Endothelial cell of umbilical vein (primary cell): ENCODE measurements at places on chromosomes 5 and 9. TPM values are rescaled to one million over a fixed set of nuclear protein-coding genes. Genes with fewer than 3 reads are reported as not detected.
A peak's percentile ranks its signal among the peaks of the same experiment; 100 is the strongest.

The PCDHA1 gene
- total RNA-seq, result not detected in 2 replicates

The ROR2 gene
- total RNA-seq, result not detected in 2 replicates

GRCh38 chr5:13427827-13428557 is 516.5 kb downstream of the DNAH5 start:
- H3K36me3 ChIP-seq, result no peaks in the 10 kb centered on the region
- no peak overlapping the region for H3K27ac ChIP-seq
- H3K4me3 ChIP-seq, result no peak overlapping the region
- no peaks in the 10 kb centered on the region for H3K4me1 ChIP-seq
- H3K27me3 ChIP-seq, result no peaks in the 10 kb centered on the region

DNA sequence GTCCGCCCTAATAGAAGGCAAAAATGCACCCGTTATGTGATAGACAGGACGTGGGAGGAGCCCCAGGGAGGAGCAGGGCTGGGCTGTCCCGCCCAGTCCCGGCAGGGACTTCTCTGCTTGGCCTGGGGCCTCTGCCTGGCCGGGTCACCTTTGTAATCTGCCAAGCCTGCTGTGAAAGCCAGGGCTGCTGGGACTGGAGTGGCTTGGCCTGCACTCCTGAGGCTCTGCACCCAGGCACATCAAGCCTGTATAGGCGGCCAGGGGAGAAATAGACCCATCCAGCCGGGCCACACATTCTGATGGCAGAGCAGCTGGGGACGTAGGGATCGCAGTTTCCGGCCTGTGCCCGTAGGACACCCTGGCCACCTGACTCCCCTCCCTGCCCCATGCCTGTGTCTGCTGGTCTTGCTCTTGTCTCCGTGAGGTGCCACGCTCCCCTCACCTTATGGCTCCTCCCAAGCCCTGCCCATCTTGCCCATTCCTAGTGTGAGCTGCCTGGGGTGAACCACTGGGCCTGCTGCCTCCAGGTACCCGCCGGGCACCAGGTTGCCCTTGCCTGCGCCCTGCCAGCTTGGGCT is 28.1 kb downstream of the DYNC2I2 start:
- no peak overlapping the region for H3K4me3 ChIP-seq
- no peak overlapping the region for H3K27ac ChIP-seq

The ECM2 gene
- total RNA-seq, result not detected in 2 replicates

The MVB12B gene
- total RNA-seq, result 13.2 and 17.3 TPM in 2 replicates

GRCh38 chr9:8856396-8857067 is 1057.0 kb upstream of the DMAC1 start:
- peak; percentile 16 for DNase-seq
- no peaks in the 10 kb centered on the region for H3K36me3 ChIP-seq
- no peak overlapping the region for H3K27ac ChIP-seq
- peak overlapping the region; percentile 62 for H3K4me3 ChIP-seq
